ENCODE measurements at places on chromosomes 2 and 18.

- peak; percentile 34 for DNase-seq
Observed at GRCh38 chr2:200350850-200351285, 44.4 kb downstream of the SPATS2L start.

DNA sequence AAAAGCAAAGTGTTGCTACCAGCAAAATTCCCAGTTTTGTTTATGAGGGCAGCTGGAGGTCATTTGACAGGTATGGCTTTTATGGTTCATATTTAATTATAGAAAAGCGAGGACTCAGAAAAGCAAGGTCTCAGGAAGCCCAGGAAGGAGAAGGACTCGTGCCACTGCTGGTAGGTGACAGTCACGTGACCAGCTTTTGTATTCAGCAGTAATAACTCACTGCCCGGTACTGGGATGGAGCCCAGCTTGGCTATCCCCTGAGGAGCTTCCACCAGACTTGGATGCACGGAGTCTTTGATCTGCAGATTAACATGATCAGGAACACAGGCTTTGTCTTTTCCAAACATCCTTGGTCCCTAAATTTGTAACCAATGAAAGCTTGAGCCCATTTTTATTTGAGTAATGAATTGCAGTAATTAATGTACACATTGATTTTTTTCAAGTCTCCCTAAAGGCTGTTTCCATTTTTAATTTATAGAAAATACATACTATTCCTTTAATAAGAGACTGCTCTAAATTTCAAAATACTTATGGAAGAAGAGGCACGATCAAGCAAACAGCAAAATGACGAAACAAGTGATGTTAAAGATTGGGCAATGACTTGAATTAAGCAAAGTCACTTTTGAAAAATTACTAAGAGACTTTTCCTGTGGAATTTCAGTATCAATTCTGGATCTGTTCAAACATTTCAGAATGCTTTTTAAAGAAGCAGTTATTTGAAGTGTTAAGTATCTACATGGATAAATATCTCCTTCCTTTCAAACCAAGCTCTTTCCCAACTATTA lies 251.7 kb upstream of the HNRNPA3 start:
- DNase-seq: no peak

- DNase-seq: no peak
Observed at GRCh38 chr2:108370080-108370479, 7.7 kb upstream of the SULT1C4 start.

DNA sequence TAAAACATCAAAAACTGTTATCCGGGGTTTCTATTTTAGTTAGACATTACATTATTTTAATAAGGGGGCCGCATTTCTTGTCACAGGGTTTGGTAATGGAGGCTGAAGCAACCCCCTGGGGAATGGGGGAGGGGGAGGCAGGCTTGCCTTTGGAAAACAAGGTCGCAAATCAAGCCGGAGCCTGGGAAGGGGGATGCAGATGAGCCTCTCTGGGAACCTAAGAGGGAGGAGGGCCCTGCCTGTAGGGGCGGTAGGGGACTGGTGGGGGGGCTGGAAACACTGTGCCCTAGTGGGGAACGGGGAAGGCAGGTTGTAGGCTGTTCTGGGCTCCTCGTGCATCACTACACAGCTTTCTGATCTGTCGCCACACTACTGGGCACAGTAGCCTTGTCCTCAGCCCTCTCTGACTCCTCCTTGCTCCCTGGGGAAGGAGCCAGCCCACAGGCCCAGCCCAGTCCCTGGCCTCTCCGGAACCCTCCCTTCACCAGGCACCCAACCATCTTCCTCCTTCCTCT lies 170.2 kb upstream of the SMAD2 start:
- no peak for DNase-seq

DNA sequence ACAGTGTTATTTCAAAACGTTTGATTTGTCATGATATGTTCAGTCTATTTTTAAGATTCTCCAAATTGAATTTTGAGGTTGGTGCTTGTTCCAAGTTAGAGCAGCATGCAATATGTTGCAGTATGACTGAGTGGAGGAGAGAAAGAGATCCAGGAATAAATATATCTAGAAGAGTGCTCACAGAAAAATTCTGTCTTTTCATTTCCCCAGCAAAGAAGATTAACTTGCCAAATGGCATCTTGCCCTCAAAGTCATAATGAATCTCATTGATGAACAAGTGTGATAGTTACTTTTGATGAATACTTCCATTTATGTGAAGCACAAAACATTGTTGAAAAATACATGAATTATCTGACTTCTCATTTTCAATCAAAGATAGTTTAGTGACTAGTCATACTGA lies 95.9 kb downstream of the KCNJ3 start:
- no peak for DNase-seq

- no peak for DNase-seq
Observed at GRCh38 chr2:135942936-135943688, 42.3 kb downstream of the DARS1 start.

DNA sequence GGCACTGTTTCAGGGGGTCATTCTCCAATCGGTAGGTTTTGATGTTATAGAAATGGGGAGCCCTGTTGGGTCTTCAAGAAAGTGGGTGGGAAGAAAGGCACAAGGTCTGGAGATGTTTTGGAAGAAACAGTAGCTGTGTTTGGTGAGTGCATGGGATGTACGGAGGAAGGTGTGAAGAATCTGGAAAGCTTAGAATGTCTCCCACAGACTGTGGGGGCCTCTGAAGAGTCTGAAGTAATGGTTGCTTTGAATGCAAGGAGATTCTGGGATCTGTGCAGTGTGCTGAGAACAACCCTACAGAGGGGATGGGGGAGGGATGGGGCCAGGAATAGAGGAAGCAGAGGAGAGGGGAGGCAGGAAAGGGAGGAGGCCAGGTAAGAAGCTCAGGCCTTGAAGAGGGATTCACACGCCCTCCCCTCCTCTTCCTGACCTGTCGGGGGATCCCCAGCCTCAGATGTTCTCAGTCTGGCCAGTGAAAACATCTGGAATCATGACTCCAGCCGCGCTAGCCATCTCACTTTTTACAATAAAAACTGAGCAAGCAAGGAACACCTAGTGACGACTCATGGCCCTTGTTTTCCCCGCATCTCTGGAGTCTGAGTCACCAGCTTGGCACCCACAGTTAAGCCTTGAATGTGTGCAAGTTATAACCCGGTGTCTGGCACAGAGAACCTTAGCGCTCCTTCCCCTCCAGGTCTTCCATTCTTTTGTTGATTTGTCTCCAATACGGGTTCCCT lies 74.2 kb downstream of the SH3BP4 start:
- DNase-seq: peak; percentile 15

DNA sequence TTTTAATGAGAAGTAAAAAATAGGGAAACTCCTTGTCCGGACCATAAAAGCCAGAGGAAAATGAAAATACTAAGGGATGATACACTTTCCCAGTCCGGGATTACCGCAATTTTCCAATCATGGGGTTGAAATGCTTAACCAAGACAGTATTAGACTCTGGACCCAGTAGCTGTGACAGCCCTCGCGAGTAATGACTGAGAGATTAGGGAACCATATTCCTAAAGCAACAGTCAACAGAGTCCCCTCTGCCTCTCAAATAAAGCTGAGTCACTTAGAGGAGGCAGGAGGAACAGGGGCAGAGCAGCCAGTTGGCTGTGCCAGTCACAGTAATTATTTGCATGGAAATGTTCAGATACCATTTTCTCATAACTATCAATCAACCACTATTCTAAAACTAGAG lies 34.8 kb downstream of the GPATCH11 start:
- DNase-seq: no peak

GRCh38 chr2:221501210-221501882 lies 70.8 kb downstream of the EPHA4 start:
- no peak for DNase-seq

DNA sequence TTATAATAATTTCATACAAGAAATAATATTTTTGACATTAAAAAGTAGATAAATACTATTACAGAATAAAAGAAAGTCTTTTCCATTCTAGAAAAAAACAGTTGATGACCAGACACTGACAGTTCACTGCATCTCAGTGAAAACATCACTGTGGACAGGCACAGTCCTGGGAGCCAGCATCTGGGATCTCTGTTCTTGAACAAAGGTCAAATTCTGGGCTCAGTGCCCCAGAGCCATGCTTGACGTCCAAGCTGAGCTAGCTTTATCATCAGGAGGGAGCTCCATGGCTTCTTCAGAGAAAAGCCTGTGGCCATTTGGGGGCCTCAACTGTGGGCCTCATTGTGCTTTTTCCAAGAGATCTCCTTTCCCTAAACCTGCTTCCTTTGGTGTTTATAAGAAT lies 86.1 kb upstream of the SRD5A2 start:
- DNase-seq: no peak

Data from HS-27A (cell line).